ENCODE measurements at places on chromosomes 5 and 9.

DNA sequence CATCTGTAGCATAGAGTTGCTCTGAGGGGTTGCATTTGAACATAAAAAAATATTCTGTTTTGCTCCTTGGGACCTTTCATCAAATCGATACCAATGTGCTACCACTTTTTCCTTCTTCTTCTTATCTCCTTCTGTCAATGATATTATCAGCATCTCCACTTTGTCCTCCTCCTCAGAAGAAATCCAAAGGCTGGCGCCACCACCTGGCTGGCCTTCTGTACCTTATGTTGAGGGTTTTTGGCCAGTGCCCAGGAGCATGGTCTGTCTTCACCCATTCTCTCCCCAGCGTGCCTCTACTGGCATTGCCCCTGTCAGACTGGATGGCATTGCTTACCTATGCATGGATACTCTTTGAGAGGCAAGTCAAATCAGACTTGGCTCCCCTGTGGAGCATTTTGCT lies 167.2 kb downstream of the CFAP90 start:
- no peak for DNase-seq

GRCh38 chr5:88695232-88695631 lies 187.8 kb downstream of the MEF2C start:
- peak; percentile 18 for DNase-seq

DNA sequence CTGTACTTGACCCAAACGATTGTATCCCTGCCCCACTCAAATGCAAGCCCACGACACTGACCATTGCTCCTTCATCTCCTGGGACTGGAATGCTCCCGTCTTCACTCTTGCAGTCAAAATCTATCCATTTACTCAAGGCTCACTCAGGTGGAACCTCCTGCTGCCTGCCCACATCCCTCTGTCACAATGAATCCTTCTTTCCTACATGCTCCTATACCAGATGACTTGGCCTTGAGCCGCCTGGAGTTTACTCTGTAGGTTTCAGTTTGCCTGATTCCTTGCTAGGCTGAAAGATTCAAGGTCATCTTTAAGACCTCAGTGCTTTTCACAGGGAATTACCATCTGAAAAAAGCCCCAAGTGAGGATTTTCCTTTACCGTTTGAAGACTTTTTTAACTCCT lies 264.1 kb downstream of the GLIS3 start:
- DNase-seq, result no peak

- DNase-seq, result no peak
Observed at GRCh38 chr9:101437806-101438232, 2.2 kb upstream of the ALDOB start.

DNA sequence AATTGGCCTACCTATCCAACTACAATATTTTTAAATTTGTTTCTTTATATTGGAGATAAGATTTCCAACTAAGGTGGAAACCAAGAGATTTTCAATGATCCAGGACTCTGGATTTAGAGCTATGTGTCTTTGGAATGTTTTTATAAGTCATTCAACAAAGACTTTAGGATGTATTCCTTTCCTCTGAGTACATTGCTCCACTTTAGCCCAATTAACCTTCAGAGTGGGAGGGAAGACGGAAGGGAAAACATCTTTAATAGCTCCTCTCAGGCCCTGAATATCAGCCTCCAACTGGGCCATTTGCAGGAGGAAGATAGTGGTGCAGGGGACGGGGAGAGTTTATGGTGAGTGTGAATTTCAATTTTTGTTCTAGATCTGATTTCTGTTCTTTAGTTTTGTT lies 239.2 kb downstream of the PIK3R1 start:
- no peak for DNase-seq

- no peak for DNase-seq
Observed at GRCh38 chr5:83220331-83220730, 143.0 kb downstream of the XRCC4 start.

- DNase-seq, result no peak
Observed at GRCh38 chr9:121464968-121465367, 34.7 kb downstream of the GGTA1 start.

DNA sequence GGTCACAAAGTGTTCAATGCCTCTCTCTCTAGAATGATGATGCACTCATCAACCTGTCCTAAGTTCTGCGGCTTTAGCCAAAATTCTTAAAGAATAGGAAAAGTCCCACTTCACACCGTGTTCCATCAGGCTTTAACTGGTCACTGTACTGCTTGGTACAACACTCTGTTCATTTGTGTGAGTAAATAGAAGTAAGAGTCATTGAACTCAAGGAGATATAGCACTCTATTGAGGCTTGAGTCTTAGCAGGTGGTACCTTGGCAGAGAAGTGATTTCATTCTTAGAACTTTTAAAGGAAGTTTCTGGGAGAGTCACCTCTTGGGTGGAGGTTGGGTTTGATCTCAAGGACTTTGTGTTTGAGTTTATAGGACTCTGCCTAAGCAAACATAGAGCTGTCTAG lies 92.6 kb downstream of the TENT4A start:
- DNase-seq, result no peak

DNA sequence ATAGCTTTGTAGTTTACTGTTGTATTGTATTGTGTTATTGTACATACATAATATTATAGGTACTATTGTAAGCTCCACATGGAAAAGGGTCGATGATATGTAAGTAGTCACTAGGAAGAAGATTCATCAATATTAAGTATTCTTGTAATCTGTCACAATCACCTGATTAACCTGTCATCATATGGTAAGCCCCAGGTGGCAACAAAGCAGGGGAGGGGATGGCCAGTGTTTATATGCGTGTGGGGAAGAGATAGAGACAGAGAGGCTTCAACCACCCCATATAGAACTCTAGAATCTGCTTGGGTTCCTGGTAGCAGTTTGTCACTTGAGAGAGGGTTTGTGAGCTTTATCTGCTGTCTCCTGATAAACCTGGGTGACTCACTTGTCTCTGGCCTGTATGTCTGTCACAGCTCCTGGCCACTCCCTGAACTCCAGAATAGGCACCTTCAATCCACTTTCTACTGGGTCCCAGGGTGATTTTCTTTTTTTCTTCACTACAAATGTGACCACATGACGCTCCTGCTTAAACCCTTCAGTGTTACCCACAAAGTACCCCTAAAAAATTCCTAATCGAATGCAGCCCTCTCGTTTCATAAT lies 48.9 kb upstream of the CPEB4 start:
- no peak for DNase-seq

DNA sequence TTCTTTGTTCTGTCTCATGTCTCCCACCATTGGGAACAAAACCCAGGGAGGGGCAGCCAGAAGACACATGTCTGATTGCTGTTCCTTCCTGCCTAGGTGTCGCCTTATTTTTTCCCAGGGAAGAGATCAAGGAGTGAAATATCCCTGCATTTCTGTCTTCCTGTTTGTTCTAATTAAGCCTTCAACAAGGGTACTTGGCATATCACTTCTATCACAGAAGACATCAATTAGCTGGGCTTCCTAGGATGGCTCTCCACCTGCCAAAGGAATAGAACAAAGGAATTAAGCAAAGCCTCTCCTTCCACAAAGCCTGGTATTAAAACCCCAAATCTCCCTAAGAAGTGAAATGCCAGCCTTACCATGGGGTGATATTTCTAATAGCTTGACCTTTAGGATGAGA lies 299.5 kb upstream of the CD180 start:
- DNase-seq, result no peak

GRCh38 chr9:81256368-81256767 lies 433.0 kb downstream of the TLE1 start:
- DNase-seq, result no peak

GRCh38 chr9:83291196-83291595 lies 228.3 kb upstream of the RASEF start:
- no peak for DNase-seq

- no peak for DNase-seq
Observed at GRCh38 chr5:10653043-10653442, 89.2 kb downstream of the ANKRD33B start.

DNA sequence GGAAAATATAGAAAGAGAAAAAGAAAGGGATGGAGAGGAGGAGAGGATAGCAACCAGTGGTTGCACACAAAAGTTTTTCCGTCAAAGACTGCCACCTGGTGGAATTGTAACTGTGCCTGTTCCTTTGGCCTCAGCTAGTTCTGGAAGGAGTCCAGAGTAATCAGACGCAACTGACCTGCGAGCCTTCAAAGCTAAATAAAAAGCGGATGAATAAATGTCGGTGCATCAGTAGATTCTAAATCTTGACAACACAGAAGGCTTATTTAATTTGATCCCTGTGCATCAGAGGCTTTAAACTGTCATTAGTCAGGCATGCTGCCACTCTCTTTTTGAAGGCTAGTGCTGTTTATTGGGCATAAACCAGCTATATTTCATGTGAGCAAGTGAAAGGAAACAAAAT lies 132.9 kb upstream of the ACO1 start:
- peak; percentile 70 for DNase-seq

GRCh38 chr9:99966716-99967115 lies 60.3 kb downstream of the STX17 start:
- peak; percentile 43 for DNase-seq

GRCh38 chr9:98958271-98958984 lies 14.7 kb downstream of the COL15A1 start:
- no peak for DNase-seq

DNA sequence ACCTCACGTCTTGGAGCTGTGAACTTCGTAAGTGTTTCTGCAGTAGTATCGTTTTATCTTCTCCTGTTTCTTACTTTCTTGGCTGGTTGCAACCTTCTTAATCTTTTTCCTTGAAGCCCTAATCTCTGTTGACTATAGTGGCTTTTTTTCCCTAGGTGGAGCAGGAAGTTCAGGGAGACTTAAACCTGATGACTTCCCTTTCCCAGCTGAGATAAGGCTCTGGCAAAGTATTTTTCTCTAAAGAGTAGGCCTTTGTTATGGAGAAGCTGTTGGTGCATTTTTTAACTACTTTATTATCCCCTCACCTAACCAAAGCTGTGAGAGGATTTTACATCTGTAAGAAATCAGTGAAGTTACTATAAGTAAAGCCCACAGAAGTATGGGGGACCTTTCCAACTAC lies 723.1 kb upstream of the RIOK2 start:
- peak; percentile 12 for DNase-seq

DNA sequence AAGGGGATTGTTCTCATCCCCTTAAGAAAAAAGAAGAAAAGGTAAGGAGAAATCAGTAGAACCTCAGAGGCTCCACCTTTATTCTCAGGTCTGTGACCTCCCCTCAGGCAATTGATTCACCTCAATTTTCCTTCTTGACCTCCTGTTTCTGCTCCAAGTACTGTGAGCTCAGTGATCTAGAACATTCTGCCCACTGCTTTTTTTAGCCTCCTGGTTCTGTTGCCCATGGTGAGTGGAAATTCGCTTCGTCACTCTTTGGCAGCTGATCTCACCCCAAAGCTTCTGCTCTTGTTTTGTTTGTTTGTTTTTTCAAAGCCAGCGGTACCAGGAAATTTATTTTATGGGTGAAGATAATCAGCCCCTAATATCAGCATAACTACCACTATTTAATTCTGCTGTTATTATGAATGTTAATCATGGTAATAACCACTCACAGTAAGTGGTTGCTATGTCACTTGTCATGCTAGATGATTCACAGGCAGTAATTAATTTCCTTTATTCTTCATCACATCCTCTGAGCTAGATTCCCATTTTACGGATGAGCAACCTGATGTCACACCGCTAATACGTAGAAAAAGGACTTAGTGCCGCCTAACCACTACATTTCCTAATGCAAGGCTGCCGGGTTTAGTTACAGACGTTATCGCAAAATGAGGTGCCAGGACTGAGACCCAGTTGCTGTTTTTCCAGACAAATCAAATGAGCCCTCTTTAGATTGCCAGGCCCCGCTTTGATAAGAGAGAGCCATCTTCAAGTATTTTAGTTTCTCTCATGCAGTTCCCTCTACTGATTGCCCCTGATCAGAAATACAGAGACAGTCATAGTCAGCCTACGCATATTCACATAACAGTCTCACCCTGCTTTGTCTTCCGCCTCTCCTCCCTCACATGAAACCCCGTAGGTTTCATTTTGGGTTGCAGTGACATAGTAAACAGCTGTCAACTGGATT lies 78.2 kb downstream of the CYFIP2 start:
- no peak for DNase-seq

DNA sequence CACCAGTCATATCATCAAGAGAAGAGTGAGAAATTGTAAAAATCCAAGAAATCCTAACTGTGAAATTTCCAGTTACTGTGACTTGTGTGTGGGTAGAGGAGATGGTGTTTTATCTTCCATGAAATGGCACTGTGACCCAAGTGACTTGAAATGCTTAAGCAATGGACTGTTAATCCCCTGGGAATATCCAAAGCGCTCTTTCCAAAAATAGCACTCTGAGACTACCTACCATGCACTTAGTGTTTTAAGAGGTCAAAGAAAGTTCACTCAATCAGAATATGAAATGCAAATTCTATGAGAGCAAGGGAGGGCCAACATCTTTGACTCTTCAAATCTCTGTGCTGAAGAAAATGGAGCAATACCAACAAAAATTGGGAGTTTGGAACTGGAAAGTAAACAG lies 244.0 kb downstream of the GABRB2 start:
- no peak for DNase-seq
